ENCODE measurements at places on chromosomes 2 and 18.

DNA sequence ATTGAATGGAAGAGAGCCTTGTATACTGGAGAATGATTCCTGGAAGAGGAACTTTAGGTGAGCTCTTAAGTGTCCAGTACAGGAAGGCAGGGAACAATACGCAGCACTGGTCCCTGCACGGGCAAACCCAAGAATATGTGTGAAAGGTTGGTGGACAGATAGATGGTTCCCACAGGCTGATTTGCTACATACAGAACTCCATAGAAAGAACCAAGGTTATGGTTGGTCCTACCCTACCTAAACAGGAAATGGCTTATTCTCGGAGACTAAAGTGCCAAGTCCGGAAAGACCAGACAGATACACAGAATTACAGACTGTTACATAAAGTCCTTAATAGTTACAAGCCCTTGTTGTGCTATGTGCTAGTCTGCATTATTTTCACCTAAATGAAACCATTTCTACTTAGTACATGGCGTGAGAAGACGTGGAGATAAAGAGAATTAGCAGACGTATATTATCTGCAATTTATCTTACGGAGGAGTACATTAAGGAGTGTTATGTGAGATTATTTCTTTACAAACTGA, 1.2 kb downstream of the REV1 start:
- no peak for DNase-seq

GRCh38 chr2:6630209-6630608, 235.5 kb downstream of the CMPK2 start:
- no peak for DNase-seq

- DNase-seq: no peak
These were observed 616.1 kb upstream of the LRATD1 start for GRCh38 chr2:14016289-14016955.

DNA sequence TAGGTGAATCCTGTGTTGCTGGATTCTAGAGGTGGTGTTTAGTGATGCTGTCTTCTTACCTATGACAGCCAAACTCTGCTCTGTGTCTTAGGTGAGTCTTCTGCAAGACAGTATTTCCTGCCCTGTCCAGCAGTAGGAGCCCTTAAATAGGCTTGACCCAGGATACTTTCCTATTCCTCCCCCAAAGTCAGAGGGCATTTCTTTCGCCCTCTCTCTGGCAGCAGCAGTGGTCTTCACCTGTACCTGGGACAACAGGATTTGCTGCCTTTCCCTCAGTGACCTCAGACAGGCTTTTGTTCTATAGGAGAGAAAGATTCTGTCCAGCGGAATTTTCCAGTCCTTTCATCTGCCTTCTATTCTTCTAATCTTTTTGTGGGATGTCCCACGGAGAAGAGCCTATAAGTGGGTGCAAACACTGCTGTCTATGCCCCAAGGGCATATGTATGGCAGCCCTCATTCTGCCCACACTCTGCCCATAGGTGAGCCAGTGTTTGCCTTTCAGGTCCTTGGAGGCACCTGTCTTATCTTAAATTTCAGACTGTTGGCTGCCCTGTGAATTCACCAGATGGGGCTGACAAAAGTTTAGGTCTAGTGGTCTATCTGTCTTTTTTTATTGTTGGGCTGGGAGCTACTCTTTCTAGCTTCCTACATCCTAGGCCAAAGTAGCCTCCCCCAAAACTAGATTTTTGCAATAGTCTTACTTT, 177.3 kb upstream of the SPOPL start:
- DNase-seq: no peak

- no peak for DNase-seq
These were observed 24.3 kb upstream of the MPPE1 start for GRCh38 chr18:11932393-11932792.

- DNase-seq: no peak
These were observed 29.5 kb upstream of the STAT4 start for GRCh38 chr2:191180276-191180675.

All from central memory CD8-positive, alpha-beta T cell (primary cell).